ENCODE measurements at places on chromosomes 7 and 10. TPM values are rescaled to one million over a fixed set of nuclear protein-coding genes. Genes with fewer than 3 reads are reported as not detected.

The MARCHF5 gene
- total RNA-seq = 34.5 TPM

The SPDYE6 gene
- not detected for total RNA-seq

The WDFY4 gene
- total RNA-seq = not detected

The GRM3 gene
- not detected for total RNA-seq

The GFRA1 gene
- 10.0 TPM for total RNA-seq

The NPC1L1 gene
- total RNA-seq = 0.11 TPM

The FUOM gene
- total RNA-seq = 16.0 TPM

The ADAMTS14 gene
- total RNA-seq = 0.09 TPM

The HEPACAM2 gene
- not detected for total RNA-seq

The FAM25G gene
- not detected for total RNA-seq

The MOGAT3 gene
- total RNA-seq = not detected

The PRTFDC1 gene
- total RNA-seq = 18.4 TPM

The HMX3 gene
- total RNA-seq = not detected

The TBATA gene
- total RNA-seq = not detected

The GHRHR gene
- total RNA-seq = not detected

The ATG9B gene
- total RNA-seq = 0.42 TPM

The ARMC3 gene
- total RNA-seq = 1.1 TPM

The RPEL1 gene
- total RNA-seq = 0.09 TPM

The APBB1IP gene
- 6.8 TPM for total RNA-seq

The GIMAP5 gene
- not detected for total RNA-seq

The ZNF680 gene
- total RNA-seq = 1.2 TPM

The SORBS1 gene
- 0.74 TPM for total RNA-seq

The DEPP1 gene
- total RNA-seq = 1.4 TPM

The RAPGEF5 gene
- total RNA-seq = 0.09 TPM

The GATA3 gene
- total RNA-seq = 3.9 TPM

The PIP gene
- total RNA-seq = not detected

The HILPDA gene
- 32.1 TPM for total RNA-seq

The EMX2 gene
- not detected for total RNA-seq

The ATXN7L1 gene
- total RNA-seq = 6.2 TPM

The WNT2 gene
- total RNA-seq = not detected

The NAPEPLD gene
- total RNA-seq = 4.1 TPM
